ENCODE measurements at places on chromosomes 16 and 17. TPM values are rescaled to one million over a fixed set of nuclear protein-coding genes. Genes with fewer than 3 reads are reported as not detected.

BRIP1 gene
- 0.12 TPM for polyA plus RNA-seq

SDR42E2 gene
- polyA plus RNA-seq, result 0.23 TPM

C16orf86 gene
- 11.3 TPM for polyA plus RNA-seq

GRCh38 chr17:34300652-34301370, 15.3 kb downstream of the CCL11 start:
- H3K36me3 ChIP-seq, result no peaks in the 10 kb centered on the region
- no peak overlapping the region for H3K4me3 ChIP-seq
- no peaks in the 10 kb centered on the region for H3K27me3 ChIP-seq
- peaks cover 41% of the 10 kb centered on the region for H3K4me1 ChIP-seq
- H3K27ac ChIP-seq, result no peak overlapping the region
- peak; percentile 67 for DNase-seq

DNA sequence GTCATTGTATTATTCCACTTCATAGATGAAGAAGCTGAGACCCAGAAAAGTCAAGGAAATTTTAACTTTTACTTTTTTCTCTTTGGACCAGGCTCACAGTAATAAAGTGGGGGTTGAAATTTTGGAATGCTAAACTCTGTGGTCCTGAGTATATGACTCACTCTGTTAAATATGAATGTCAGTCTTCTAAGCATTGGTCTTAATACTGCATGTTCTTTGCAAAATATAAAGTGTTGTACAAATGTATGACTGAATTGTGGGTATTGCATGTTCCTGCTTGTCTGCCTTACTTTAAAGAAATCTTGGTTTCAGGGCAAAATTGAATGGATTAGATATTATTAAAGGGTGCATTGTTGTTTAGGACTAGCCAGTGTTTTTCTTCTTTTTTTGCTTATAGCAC, 950.8 kb upstream of the GOT2 start:
- no peaks in the 10 kb centered on the region for H3K27me3 ChIP-seq
- H3K4me3 ChIP-seq, result no peak overlapping the region
- no peak overlapping the region for H3K27ac ChIP-seq
- H3K4me1 ChIP-seq, result no peaks in the 10 kb centered on the region
- no peak for DNase-seq

GRCh38 chr16:31301708-31302400, 42.1 kb downstream of the ITGAM start:
- DNase-seq, result peak; percentile 90
- no peak overlapping the region for H3K4me3 ChIP-seq
- no peaks in the 10 kb centered on the region for H3K27me3 ChIP-seq
- peaks cover 84% of the 10 kb centered on the region for H3K36me3 ChIP-seq
- H3K27ac ChIP-seq, result peak overlapping the region; percentile 62
- peaks cover 15% of the 10 kb centered on the region for H3K4me1 ChIP-seq

DNA sequence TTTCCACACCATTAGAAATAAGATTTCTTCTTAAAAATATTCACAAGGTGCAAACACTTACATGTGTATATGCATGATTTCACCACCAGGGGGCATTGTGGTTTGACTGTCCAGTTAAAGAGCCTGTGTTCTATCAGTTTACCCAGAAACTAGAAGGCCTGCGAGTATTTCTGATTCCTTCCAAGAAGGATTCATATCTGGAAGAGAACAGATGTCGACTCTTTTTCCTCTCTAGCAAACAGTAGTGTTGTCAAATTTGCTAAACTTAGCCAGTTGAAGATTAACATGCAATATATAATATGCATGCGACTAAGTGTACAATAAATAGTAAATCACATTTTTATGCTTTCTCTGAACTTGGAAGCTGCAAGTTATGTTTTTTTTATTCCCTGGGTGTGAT, 404.1 kb downstream of the WWOX start:
- H3K4me3 ChIP-seq, result no peak overlapping the region
- DNase-seq, result peak; percentile 44
- no peaks in the 10 kb centered on the region for H3K4me1 ChIP-seq
- no peaks in the 10 kb centered on the region for H3K36me3 ChIP-seq

- H3K36me3 ChIP-seq, result peaks cover 36% of the 10 kb centered on the region
- H3K4me1 ChIP-seq, result peaks cover 38% of the 10 kb centered on the region
- H3K4me3 ChIP-seq, result no peak overlapping the region
- no peak overlapping the region for H3K27ac ChIP-seq
Observed at GRCh38 chr16:4506450-4506849, 30.3 kb downstream of the HMOX2 start.

GRCh38 chr17:75079023-75079373, 8.8 kb upstream of the SLC16A5 start:
- no peak overlapping the region for H3K4me3 ChIP-seq
- no peaks in the 10 kb centered on the region for H3K27me3 ChIP-seq
- H3K4me1 ChIP-seq, result peaks cover 63% of the 10 kb centered on the region
- H3K36me3 ChIP-seq, result no peaks in the 10 kb centered on the region

- H3K36me3 ChIP-seq, result no peaks in the 10 kb centered on the region
- peaks cover 71% of the 10 kb centered on the region for H3K4me1 ChIP-seq
- peak; percentile 39 for DNase-seq
- no peaks in the 10 kb centered on the region for H3K27me3 ChIP-seq
- no peak overlapping the region for H3K4me3 ChIP-seq
- H3K27ac ChIP-seq, result peak overlapping the region; percentile 84
Observed at GRCh38 chr16:21590796-21591195, 8.6 kb upstream of the METTL9 start.

GRCh38 chr17:80868022-80868609, 123.5 kb upstream of the CHMP6 start:
- peaks cover 4% of the 10 kb centered on the region for H3K36me3 ChIP-seq
- H3K4me1 ChIP-seq, result peaks cover 36% of the 10 kb centered on the region
- DNase-seq, result no peak
- H3K27ac ChIP-seq, result no peak overlapping the region
- H3K27me3 ChIP-seq, result no peaks in the 10 kb centered on the region

- no peak overlapping the region for H3K4me3 ChIP-seq
- no peaks in the 10 kb centered on the region for H3K27me3 ChIP-seq
- H3K4me1 ChIP-seq, result peaks cover 23% of the 10 kb centered on the region
- no peak overlapping the region for H3K27ac ChIP-seq
- no peak for DNase-seq
Observed at GRCh38 chr17:36133602-36134236, 30.1 kb downstream of the CCL4 start.

GRCh38 chr16:70160388-70160787, 13.2 kb upstream of the CLEC18C start:
- peaks cover 75% of the 10 kb centered on the region for H3K36me3 ChIP-seq
- no peak overlapping the region for H3K4me3 ChIP-seq
- no peak for DNase-seq
- no peaks in the 10 kb centered on the region for H3K4me1 ChIP-seq

DNA sequence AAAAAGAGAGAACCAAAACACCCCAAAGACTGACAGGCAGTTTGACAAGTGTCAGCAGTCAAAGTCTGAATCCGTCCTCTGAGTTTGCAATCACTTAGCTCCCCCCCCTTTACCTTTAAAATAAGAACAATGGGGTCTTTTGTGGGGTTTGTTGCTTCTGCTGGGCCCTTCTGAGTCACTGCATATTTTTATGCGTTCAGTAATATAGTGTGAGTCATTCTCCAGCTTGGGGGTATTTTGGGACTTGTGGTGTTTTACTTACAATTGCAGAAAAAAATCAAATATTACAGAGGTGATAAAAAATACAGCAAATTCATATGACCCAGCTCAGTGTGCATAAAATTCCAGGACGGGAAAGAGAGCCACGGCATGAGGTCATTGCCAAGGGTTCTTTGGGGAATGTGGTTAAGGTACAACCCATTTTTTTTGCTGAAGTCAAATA, 120.1 kb downstream of the CYLD start:
- H3K27me3 ChIP-seq, result peaks cover 4% of the 10 kb centered on the region
- DNase-seq, result no peak
- no peaks in the 10 kb centered on the region for H3K36me3 ChIP-seq
- H3K4me1 ChIP-seq, result no peaks in the 10 kb centered on the region

DNA sequence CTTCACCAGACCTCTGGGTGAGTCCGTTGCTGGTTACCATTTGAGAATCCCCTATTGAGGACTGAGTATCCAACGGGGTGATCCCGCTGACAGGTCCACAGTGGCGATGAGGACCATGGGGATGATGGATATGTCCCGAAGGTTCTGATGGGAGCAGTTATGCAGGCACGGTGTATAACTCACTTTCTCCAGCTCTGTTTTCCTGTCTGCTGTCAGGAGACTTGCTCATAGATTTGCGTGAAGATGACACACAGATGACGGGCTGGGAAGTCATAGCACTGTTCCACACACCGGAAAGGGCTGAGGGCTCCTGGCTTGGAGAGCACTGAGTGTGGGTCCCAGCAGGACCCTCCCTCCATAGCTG, 22.2 kb upstream of the ADCY7 start:
- no peak overlapping the region for H3K27ac ChIP-seq
- H3K4me3 ChIP-seq, result no peak overlapping the region
- peaks cover 49% of the 10 kb centered on the region for H3K4me1 ChIP-seq
- no peak for DNase-seq
- no peaks in the 10 kb centered on the region for H3K36me3 ChIP-seq

- peaks cover 11% of the 10 kb centered on the region for H3K36me3 ChIP-seq
- no peaks in the 10 kb centered on the region for H3K4me1 ChIP-seq
- no peaks in the 10 kb centered on the region for H3K27me3 ChIP-seq
- no peak overlapping the region for H3K4me3 ChIP-seq
- DNase-seq, result no peak
Observed at GRCh38 chr17:61849674-61850073, 13.7 kb downstream of the BRIP1 start.

- no peaks in the 10 kb centered on the region for H3K4me1 ChIP-seq
- no peak overlapping the region for H3K27ac ChIP-seq
- no peaks in the 10 kb centered on the region for H3K36me3 ChIP-seq
Observed at GRCh38 chr17:34464812-34465211, 101.8 kb upstream of the CCL1 start.

DNA sequence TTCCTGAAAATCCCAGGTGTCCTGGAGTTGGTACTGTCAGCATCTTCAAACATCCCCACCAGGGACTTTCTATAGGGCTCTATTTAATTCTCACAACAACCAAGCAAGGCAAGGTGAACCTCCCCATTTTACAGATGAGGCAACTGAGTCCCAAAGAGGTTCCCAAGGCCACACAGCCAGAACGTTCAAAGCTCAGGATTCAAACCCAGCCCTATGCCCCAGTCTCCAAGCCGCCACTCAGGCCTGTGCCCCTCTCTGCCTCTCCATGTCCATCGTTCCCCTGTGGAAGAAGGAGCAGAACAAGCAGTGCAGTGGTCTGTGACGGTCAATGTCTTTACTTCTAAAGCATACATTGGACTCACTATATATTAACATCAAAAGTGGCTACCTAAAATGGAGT, 6.1 kb downstream of the ZNF319 start:
- DNase-seq, result no peak

DNA sequence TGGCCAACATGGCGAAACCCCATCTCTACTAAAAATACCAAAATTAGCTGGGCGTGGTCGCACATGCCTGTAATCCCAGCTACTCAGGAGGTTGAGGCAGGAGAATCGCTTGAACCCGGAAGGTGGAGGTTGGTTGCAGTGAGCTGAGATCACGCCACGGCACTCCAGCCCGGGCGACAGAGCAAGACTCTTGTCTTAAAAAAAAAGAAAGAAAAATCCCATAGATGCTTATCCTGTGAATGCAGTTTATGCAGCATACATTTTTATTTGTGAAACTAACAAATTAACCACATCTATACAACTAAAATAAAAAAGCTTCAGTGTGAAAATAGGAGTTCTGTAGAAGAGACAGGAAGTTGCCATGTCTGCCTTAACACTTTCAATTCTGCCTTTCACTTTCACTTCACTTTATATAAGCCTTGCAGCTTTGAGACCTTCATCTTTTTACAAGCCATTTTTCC, 7.1 kb downstream of the IGSF6 start:
- peak overlapping the region; percentile 82 for H3K27ac ChIP-seq
- H3K27me3 ChIP-seq, result no peaks in the 10 kb centered on the region
- H3K4me1 ChIP-seq, result peaks cover 97% of the 10 kb centered on the region
- H3K36me3 ChIP-seq, result peaks cover 82% of the 10 kb centered on the region

GRCh38 chr16:70805787-70806186, 4.8 kb upstream of the VAC14 start:
- H3K27ac ChIP-seq, result no peak overlapping the region
- no peaks in the 10 kb centered on the region for H3K36me3 ChIP-seq
- H3K4me1 ChIP-seq, result peaks cover 5% of the 10 kb centered on the region
- H3K4me3 ChIP-seq, result no peak overlapping the region

Data from CD14-positive monocyte (primary cell).